ENCODE measurements at places on chromosomes 1 and 21. TPM values are rescaled to one million over a fixed set of nuclear protein-coding genes. Genes with fewer than 3 reads are reported as not detected.

GRCh38 chr1:109075531-109076490 lies at the start of gene TAF13:
TAF13 (minus strand) TSS chr1:109076003; CDS start chr1:109075947, 56 bp downstream.
- DNase-seq, result peak; percentile 94

- DNase-seq, result no peak
Observed at GRCh38 chr1:192703283-192704206, 67.6 kb downstream of the RGS13 start.

DNA sequence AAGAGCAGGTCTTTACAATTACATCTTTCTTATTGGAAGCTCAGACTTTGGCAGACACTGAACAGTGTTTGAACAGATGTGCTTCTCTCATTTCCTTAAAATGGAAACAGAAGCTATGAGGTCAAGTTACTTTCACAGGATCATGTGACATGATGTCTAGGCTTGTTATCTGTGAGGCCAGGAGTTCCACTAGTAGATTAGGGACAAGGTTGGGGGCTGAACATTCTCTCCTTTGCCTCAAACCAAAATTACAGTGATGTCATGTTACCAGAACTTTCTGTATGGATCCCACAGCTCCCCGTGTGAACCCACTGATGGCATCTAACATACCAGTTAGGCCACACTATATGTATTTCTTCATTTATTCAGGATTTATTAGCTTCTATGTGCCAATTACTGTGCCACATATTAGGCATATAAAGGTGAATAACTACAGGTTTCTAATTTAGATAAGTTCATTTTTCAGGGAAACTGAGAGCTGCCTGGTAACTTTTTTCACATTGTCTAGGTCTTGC lies 6.0 kb downstream of the DYNLT5 start:
- no peak for DNase-seq

SPRR2B gene
- not detected for total RNA-seq

GNPAT gene
- 56.2 TPM for total RNA-seq

- DNase-seq, result peak; percentile 93
Observed at GRCh38 chr1:161038523-161039153, at the start of gene TSTD1. TSTD1 (minus strand) TSS chr1:161038964; CDS start chr1:161038889, 75 bp downstream.

CFAP57 gene
- 0.43 TPM for total RNA-seq

TMIGD3 gene
- total RNA-seq, result not detected

DNA sequence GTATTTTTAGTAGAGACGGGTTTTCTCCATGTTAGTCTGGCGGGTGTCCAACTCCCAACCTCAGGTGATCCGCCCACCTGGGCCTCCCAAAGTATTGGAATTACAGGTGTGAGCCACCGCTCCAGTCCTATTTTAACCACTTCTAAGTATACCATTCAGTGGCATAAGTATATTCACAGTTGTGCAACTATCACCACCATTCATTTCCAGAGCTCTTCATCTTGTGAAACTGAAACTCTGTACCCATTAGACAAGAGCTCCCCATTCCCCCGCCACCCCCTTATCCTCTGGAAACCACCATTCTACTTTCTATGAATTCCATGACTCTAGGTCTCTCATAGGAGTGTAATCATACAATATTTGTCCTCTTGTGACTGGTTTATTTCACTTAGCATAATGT lies 40.2 kb upstream of the CAMTA1 start:
- peak; percentile 69 for DNase-seq

FCRL1 gene
- not detected for total RNA-seq

CSMD2 gene
- total RNA-seq, result not detected

SASS6 gene
- total RNA-seq, result 12.0 TPM
